Panc1 (cell line): ENCODE measurements at places on chromosomes 3 and 15. TPM values are rescaled to one million over a fixed set of nuclear protein-coding genes. Genes with fewer than 3 reads are reported as not detected.

COL7A1 gene
- 40.0 TPM for total RNA-seq

MUSTN1 gene
- total RNA-seq: 0.49 TPM

TRPM1 gene
- not detected for total RNA-seq

ADGRG7 gene
- not detected for total RNA-seq

ADAMTS17 gene
- 1.6 TPM for total RNA-seq

CLDN18 gene
- 0.08 TPM for total RNA-seq

ITPKA gene
- 6.3 TPM for total RNA-seq

SI gene
- total RNA-seq: not detected

B3GALNT1 gene
- total RNA-seq: 31.1 TPM

MEIS2 gene
- total RNA-seq: 9.3 TPM

TM6SF1 gene
- total RNA-seq: 0.69 TPM
